ENCODE measurements at places on chromosomes 2 and 18. TPM values are rescaled to one million over a fixed set of nuclear protein-coding genes. Genes with fewer than 3 reads are reported as not detected.

GRCh38 chr2:237530472-237531433 lies 35.6 kb upstream of the PRLH start:
- no peaks in the 10 kb centered on the region for H3K36me3 ChIP-seq
- no peaks in the 10 kb centered on the region for H3K4me1 ChIP-seq
- DNase-seq = no peak
- no peaks in the 10 kb centered on the region for H3K27me3 ChIP-seq

- no peaks in the 10 kb centered on the region for H3K27me3 ChIP-seq
- no peak for DNase-seq
- no peaks in the 10 kb centered on the region for H3K36me3 ChIP-seq
- no peak overlapping the region for H3K4me3 ChIP-seq
Measured at GRCh38 chr2:4002841-4003403, 299.5 kb downstream of the DCDC2C start.

DNA sequence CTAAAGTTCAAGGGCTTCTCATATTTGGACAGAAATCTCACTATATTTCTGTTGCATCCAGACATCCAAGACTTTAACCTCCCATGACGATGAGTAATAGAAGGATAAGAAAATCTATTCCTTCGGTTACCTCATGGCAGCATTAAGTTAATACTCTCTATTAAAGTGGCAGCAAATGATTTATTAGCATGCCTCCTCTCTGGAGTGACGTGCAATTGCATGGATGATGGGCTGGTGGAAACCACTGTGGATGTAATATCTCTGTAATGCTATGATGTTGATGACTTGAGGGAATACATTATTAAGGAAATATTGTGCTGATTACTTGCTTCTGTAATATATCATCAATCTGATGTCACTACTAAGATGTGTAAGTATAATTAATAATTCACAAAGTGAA lies 336.8 kb downstream of the DSEL start:
- H3K36me3 ChIP-seq = no peaks in the 10 kb centered on the region
- H3K4me3 ChIP-seq = no peak overlapping the region
- no peak for DNase-seq
- H3K27me3 ChIP-seq = no peaks in the 10 kb centered on the region
- no peak overlapping the region for H3K27ac ChIP-seq

PLGLB1 gene
- total RNA-seq = 3.2 TPM

MBD5 gene
- total RNA-seq = 15.2 TPM
